Effector CD8-positive, alpha-beta T cell (primary cell): ENCODE measurements at places on chromosomes 13 and 19.
A peak's percentile ranks its signal among the peaks of the same experiment; 100 is the strongest.

GRCh38 chr19:1101337-1101698 lies 2.5 kb upstream of the GPX4 start:
- DNase-seq, result no peak

DNA sequence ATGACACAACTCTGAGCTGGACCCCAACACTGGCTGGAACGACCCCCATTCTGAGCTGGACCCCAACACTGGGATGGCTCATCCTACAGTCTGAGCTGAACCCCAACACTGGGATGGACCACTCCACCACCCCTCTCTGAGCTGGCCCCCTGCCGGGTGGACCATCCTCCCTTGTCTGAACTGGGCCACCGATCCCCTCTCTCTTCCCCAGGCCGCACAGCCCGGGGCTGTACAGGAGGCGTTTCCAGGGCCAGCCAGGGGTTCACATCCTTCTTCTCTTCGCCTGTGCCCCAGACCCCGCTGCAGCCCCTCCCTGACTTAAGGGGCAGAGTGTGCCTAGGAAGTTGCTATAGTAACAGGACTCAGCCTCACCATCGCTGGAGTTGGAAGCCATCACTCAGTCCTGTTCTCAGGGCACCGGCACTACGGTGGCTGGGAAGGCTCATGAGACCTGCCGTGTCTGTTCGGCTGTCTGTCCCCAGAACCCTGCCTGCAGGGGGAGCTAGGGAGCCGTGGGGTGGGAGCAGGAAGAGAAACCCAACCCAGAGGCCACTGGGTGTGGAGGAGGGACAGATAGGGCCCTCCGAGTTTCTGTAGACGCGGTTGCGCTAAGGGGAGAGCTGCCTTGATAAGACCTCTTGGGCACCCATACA lies 3.7 kb downstream of the PRKACA start:
- peak; percentile 44 for DNase-seq

DNA sequence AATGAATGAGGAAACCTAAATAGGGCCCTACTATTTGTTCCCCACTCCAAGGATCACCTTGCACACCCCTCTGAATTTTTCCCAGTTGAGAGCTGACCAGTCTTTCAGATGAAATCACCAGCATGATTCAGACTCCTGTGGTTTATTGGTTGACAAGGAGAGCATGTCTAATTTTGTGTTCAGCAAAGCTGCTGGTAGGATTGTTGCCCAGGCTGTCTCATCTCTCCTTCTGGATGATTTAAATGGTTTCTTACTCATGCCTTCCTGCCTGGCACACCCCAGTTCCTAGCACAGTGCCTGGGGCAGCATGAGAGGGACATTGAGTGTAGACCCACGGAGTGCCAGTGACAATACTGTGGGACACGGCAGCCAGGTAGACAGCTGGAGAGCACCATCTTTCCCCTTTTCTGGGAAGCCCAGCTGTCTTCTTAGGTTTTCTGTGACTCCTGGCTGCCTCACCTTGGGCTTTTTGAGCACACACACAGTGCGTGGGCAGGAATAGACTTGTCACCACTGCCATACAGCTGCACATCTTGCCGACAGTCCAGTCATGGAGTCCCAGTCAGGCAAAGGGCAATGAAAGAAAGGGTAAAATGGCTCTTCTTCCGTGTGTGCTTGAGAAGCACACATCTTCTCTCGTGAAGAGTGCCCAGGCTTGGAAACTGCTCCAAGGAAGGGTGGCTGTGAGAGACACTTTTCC lies 12.3 kb downstream of the FGF9 start:
- no peak for DNase-seq

DNA sequence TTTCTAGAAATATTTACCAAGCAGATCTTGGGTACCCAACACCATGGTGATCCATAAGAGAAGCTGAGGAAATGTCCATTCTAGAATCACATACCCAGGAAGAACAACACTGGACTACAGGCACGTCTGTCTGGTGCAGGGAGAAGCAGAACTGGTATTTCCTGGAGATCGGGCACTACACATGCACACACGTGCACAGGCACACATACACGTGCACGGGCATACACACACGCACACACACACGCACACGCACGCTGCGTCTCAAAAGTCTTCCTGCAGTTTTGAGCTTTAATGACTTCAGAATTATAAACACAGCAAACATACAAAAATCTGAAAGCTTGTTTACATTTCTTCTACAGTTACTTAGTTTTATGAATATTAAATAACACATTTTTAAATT lies 189.8 kb downstream of the DCLK1 start:
- no peak for DNase-seq

DNA sequence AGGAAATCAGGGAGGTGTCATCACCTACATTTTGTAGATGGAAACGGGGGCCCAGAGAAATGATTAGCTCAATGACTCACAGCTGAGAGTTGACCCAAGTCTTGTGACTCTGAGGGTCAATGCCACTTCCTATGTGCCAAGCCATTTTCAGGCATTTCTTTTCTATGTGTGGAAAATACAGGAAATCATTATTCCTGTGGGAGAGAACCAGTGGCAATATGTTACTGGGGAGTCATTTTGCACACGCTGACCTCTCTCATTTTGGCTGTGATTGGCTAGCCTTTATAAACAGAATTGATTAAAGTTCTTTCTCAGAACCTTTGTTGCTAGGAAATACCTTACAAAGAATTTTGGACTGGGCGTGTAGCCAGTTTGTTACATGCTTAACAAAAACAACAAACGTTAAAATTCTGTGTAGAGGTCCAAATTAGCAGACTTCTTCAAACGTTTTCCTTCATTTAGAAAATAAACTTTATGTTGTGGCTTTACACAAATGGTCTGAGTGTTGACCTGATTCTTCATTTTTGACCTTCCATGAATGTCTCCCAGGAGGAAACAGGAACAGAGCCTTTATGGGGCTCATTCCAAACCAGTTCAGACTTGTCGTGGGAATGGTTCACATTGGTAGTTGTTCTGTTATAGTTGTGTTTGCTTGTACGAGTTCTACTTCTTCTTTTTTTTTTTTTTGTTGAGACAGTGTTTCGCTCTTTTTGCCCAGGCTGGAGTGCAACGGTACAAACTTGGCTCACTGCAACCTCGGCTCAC lies 11.4 kb downstream of the PCCA start:
- DNase-seq, result no peak

DNA sequence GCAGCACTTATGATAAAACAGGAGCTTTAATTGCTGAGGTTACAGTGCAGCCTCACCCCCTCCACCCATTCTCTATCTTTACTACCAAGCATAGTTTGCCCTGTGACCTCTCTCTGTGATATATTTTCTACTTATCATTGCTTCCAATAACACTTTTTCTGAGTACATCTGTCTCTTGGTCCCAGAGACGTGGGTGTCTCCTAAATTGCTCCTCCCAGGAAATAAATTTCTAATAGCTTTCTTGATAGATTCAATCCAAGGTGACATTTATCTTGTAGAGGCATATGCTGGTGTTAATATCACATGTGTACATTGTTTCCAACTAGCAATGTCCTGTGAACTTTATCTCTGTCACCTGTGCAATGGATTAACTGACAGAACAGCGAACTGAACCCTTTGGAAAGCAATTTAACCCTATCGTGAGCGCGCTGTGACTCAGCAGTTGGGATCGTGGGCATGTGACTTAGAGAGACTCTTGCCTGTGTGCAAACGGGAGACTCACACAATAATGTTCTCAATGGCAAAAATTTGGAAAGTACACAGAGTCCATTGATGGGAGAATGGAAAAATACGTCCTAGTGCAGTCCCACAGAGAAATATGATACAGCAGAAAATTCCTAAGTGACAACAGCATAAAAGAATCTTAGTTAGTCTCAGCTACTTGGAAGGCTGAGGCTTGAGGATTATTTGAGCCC lies 7.0 kb upstream of the MAP2K2 start:
- no peak for DNase-seq

GRCh38 chr19:14516048-14516534 lies 2.1 kb downstream of the DNAJB1 start:
- DNase-seq, result no peak

DNA sequence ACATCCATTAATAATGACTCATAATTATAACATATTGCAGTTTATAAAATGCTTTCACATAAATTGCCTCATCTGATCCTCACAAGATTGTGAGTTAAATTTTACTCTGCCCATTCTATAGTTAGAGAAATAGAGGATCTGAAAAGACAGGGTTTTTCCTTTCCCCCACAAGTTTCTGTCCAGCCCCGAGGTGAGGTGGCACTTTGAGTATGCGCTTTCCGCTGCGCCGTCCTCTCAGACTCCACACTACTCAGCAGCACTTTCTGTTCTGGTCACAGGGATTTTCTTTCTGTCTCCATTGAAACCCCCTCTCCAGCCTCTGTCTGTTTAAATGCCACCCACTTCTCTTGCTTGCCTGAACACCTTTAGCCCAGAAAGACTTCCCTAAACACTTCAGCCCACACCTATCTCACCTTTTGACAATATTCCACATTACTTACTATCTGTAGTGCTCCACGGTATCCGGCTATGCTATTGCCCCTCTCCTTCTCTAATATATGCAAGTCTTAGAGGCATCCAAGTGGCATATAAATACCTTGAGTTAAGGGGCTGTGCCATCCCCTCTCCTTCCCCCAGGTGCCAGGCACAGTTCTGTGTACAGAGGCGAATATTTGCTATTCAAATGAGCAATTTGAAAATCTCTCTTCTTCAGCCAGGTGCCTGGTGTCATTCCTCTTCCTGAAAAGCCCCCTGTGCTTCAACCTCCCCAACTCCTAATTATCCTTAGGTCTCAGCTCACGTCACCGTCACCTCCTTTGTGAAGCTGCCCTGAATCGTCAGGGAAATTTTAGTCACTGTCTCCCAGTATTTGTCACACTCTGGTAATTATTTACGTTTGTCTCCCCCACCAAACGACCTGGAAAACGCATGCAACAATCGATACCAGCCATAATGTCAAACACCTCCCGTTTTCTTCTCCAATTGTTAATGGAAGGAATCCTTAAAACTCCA lies 268.7 kb downstream of the NHLRC3 start:
- no peak for DNase-seq

- no peak for DNase-seq
Measured at GRCh38 chr19:3407556-3408516, 41.5 kb downstream of the NFIC start.

DNA sequence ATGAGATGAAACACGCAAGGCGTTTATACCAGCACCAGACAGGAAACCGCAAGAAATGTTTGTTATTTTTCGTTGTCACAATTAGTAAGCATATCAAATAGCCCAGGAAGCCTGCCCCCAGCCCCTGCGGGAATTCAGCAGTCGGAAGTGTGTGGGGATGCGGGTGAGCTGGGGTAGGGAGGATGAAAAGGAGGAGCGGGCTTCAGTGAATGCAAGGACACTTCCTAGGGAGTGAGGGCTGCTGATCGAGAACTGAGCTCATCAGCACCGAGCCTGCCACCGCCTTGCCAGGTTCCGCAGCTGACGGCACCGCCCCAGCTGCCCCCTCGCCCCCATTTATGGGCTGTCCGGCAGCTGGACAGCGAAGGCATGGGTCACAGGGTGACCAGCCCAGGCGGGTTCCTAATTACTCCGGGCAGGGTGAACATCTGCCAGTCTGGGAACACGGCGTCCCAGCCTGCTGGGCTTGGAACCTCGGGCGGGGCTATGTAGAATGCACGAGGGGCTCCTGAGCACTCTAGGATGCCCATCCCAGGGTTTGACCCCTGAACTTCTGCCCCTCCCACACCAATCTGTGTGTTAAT lies 1.6 kb upstream of the BEST2 start:
- no peak for DNase-seq

DNA sequence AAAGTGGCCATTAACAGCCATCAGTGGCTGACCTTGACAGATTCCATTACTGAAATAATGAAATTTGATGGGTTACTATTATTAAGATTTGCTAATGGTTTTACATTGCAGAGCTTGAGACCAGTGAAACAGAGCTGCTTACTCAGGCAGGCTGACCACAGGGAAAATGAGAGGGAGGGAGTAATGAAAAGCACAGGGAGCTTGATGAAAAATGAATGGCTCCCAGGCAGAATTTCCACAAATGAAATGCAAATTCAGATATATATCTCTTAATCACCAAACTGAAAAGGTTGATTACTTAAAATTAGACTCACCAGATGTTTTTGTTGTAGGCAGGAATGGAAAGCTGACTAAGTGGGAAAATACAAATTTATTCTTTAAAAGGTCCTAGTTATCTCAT lies 36.1 kb downstream of the HTR2A start:
- DNase-seq, result no peak

DNA sequence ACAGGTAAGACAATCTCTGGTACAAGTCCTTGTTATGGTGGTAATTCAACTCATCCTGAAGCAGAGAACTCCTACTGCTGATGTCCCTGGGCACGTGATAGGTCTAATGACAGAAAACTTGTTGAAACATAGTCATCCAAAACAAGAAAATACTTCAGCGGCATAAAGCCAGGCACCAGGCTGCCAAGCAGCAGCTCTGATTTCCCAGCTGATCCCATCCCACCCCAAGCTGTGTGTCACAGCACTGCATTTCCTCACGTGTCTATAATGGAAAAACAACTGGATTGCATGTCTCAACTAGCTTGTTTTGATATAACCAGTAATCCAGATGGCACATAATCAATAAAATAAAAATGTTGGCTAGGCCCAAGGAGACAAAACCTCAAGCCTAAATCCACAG lies 64.8 kb downstream of the MIPEP start:
- DNase-seq, result no peak

GRCh38 chr13:99614465-99614885 lies 113.2 kb downstream of the TM9SF2 start:
- no peak for DNase-seq

- DNase-seq, result no peak
Measured at GRCh38 chr13:36431204-36432105, 840 bp upstream of the CCNA1 start.

DNA sequence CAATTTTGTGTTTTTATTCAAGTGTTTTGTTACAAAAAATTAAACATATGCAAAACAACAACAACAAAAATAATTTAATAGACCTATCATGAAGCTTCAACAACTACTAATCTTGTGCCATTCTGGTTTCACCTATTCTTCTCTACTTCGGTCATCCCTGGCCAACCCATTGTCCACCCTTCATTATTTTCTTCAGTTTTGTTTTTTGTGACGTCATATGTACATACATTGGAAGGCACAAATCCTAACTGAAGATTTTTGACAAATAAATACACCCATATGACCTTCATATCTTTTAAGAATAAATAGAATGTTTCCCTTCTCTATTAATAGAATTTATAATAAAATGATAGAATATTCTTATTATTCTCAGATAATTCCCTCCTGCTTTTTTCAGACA lies 69.2 kb downstream of the ZNF429 start:
- no peak for DNase-seq

GRCh38 chr13:96700657-96701056 lies 293.6 kb downstream of the OXGR1 start:
- no peak for DNase-seq

- DNase-seq, result no peak
Measured at GRCh38 chr13:40179445-40180281, 486.8 kb downstream of the FOXO1 start.

DNA sequence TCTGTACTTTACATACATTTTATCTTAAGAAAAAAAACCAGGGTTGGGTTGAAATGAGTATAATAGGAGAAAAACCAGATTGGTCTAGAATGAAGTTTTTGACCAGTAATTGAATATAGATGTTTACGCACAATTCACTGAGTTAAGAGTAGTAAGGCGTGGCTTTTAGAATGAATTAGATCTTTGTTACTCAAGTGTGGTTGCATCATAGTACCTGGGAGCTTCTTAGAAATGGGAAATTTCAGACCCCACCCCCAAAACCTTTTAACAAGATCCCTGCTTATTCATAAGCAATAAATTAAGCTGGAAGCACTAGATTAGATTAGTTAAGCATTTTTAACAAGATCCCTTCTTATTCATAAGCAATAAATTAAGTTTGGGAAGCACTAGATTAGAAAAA lies 28.7 kb upstream of the LMO7 start:
- no peak for DNase-seq

GRCh38 chr13:110907951-110908898 lies 6.6 kb downstream of the ANKRD10 start:
- no peak for DNase-seq
